ENCODE measurements at places on chromosomes 5 and 9.

- no peak for DNase-seq
These were observed 127.3 kb upstream of the BOD1 start for GRCh38 chr5:173743641-173744343.

GRCh38 chr5:92222449-92222848, 839.3 kb upstream of the ARRDC3 start:
- DNase-seq: no peak

GRCh38 chr9:32404856-32405255, 20.4 kb downstream of the ACO1 start:
- DNase-seq: no peak

DNA sequence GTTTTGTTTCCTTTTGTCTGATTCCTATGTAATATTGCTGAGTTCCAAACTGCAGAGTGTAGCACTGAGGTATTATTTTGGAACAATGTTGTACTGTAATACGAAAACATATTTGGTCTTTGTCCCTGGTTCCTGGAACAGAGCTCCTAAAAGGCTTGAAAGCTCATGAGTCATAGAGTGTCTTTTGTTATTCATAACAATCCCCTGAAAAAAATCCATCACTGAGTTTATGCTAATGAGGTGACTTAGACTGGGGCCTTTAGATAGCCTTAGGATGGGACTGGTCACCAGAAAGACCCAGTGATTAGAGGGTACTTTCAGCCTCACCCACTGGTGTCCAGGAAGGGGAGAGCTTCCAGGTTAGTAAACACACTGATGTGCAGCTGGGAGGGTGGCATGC, 132.7 kb upstream of the POU5F2 start:
- DNase-seq: no peak

GRCh38 chr5:2172471-2172870, 289.7 kb upstream of the IRX4 start:
- no peak for DNase-seq

- DNase-seq: no peak
These were observed 123.8 kb downstream of the TMEM174 start for GRCh38 chr5:73296772-73297171.

GRCh38 chr9:133396952-133397351, 20.8 kb downstream of the STKLD1 start:
- no peak for DNase-seq

- no peak for DNase-seq
These were observed 12.7 kb downstream of the CSF2 start for GRCh38 chr5:132086277-132086794.

- DNase-seq: no peak
These were observed 37.0 kb upstream of the IRX4 start for GRCh38 chr5:1919750-1920149.

DNA sequence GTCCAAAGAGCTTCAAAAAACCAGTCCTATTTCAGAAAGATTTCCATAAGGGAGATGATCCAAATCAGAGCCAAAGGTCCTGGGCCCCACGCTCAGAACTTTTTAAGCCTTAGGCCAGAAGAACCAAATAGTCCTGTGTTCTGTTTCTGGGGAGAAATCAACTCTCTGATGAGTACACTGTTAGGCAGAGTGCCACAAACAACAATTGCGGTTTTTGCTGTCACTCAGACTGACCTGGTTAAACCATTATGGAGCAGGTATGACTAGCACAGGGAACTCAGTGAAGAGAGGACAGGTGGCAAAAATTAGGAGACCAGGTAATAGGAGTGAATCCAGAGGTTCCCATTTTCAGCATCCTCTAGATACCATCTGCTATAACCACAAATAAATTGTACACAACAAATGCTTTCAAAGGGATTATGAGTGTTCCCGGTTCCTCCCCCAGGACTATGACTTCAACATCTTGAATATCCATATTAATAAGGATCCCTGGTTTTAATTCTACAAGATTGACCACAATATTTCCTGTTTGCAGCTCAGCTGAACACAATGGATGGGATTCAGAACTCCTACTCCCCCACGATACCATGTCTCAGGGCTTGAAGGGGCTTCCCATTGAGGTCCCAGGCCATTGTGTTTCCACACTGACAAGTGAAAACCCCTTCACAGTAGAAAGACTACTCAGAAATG, 52.1 kb upstream of the FREM1 start:
- no peak for DNase-seq

DNA sequence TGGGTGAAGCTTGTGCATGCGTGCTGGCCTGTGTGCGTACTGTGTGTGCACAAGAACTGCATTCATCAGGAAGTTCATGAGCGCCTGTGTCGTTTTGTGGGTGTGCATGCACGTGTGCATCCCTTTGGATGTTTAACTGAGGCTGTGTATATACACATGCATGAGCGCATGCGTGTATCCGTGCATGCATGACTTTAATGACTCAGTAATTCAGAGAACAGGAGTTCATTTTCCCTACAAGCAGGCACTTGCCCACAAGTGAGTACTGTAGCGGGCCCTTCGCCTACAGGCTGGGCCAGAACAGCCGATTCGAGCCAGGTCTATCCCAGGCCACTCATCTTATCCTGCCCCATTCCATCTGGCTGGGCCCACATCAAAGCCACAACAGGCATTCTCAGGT, 29.8 kb downstream of the CORO2A start:
- DNase-seq: no peak

DNA sequence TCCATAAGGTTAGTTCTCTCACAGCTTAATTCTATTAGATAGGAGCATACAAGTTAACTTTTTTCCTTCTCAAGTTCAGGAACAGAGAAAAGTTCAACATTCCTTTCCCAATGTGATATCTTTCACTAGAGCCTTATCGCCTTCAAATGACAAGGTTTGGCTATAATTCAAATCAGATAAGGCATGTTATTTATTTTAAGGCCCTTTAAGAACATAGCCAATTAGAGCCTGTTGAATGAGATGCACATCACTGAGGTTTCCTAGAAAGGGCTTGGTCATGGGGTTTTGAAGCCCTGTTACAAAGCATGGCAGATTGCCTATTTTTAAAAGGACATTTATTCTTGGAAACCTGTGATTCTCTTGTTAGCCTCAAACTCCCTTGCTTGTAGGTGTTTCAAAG, 123.4 kb downstream of the BASP1 start:
- DNase-seq: no peak

DNA sequence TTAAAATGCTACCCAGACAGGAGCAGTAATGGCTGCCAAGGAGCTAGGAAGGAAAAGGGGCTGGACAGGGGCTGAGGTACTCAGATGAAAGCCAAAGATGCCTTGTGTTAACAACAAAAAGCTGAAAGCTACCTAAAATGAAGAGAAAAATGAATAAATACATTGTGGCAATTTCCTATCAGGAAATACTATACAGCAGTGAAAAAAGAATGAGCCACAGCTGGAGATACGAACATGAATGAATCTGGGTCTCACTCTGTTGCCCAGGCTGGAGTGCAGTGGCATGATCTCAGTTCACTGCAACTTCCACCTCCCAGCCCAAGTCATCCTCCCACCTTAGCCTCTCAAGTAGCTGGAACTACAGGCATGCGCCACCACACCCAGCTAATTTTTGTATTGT, 6.3 kb downstream of the TNIP1 start:
- no peak for DNase-seq

DNA sequence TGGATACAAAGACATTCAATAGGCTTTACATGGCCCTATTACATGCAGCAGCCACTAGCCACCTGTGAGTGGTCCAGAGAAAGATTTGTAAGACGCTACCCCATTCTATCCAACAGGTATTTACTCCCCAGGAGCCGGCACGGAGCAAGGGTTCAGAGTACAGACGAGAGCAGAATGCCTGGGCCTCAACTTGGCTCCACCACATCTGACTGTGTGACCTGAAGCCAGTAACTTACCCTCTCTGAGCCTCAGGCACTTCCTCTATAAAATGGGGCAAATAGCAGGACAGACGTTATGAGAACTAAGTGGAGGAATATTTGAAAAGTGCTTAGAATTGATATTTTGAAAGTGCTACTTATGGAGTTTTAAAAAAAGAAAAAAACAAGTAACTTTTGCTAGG, 100.0 kb downstream of the TLE1 start:
- no peak for DNase-seq

DNA sequence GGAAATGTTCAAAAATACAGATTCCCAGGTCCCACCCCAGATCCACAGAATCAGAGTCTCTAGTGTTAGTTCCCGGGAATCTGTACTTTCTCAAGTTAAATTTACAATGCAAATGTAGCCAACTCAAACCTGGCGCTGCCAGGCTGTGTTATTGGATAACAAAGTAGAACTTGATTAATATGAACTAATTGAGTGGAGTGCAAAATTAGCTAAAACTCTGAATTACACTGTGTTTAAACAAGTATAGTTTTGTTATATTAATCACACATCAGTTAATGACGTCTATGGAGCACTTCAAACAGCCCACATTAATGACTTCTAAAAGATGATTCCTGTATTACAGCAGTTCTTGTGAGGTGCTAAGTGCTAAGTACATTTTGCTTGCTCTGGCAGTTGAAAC, 32.4 kb upstream of the CYFIP2 start:
- DNase-seq: peak; percentile 80

DNA sequence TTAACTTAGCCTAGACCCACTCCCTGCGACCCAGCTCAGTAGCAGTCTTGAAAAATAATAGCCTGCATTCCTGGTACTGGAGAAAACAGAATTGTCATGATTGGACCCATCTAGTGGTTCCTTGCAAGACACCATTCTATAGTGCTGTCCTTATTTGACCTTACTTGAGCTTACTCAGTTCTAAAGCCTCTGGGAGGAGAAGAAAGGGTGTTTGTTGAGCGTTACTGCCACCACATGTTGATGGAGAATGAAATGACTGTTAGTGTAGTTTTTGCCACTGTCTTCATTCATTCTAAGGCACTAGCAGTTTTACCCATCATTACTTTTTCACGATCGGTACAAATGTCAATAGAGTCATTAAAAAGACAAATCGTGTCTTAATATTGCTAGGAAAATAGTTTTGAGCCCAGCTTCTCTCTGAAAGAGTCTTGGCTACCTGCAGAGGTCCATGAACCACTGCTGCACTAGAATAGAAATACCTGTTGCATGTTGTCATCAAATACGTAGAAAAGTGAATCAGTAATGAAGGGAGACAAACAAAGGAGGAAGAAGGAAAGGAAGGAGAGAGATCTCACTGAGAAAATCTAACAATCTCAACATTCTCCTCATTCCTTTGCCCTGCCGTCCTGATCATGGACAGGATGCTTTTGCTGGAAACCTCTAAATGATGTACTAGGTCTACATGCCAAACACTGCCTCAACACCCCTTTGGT, 96.0 kb downstream of the LIX1 start:
- no peak for DNase-seq

- DNase-seq: no peak
These were observed 91.9 kb upstream of the PPP1R2B start for GRCh38 chr5:156758011-156758791.

DNA sequence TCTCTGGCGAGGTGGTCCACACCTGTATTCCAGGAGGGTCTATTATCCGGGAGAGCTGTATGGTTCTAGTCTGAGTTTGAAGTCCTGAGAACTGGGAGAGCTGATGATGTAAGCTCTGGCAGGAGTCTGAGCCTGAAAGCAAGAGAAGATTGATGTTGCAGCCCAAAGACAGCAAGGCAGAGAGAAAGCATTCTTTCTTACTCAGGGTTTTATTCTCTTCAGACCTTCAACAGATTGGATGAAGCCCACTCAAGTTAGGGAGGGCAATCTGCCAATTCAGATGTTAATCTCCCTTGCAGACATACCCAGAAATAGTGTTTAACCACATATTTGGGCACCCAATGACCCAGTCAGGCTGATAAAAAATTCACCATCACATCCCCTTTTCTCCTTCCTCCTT, 159.1 kb downstream of the CCDC171 start:
- DNase-seq: no peak

- DNase-seq: no peak
These were observed at the start of gene SLCO6A1 for GRCh38 chr5:102498271-102499034. TSS of gene SLCO6A1 (minus strand) at chr5:102499001. CDS start at chr5:102498844, 157 bp downstream.

- no peak for DNase-seq
These were observed 51.7 kb upstream of the NR5A1 start for GRCh38 chr9:124558777-124559470.

- DNase-seq: no peak
These were observed 157.2 kb downstream of the CDH10 start for GRCh38 chr5:24487368-24488229.

DNA sequence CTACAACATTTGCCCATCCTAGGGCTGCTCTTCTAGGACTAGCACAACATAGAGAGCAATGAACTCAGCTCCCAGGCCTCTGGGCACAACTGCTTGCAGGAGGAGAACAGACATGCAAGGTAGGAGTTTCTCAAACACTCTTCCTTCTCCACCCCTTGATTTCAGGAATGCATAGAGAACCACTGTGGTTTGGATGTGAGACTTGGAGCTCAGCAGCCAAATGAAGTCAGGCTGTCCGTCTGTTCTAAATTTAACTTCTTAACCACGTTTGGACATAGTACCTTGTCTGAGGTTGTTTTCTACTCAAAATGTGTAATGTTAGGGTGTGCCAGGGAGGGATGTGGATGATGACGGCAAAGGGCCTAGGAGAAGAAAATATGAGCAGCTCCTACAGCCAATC, 515.1 kb upstream of the TNC start:
- DNase-seq: no peak

DNA sequence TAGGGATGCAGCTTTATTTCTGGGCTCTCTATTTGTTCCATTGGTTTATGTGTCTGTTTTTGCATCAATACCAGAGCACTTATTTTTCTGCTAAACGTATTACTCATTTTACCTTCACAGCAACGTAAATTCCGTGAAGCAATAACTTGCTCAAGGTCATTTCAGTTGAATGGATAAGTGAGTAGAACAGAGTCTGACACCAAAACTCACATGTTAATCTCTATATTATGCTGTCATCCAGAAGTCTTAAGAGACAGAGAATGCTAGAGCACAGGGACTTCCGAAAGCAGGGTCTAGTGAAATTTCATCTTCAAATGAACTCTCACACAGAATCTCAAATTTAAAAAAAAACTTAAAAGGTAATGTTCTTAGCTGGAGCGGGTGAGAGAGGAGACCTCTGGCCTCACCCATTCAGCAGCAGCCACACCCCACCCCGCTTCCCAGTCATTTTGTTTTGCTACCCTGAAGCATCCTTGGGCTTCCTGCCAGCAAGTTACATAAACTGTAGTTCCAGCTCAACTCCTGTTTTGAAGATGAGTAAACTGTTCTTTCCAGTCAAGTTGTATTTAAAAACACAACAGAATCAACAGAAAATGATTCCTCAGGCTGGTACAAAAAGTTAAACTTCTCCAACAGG, 69.3 kb downstream of the TRIM36 start:
- DNase-seq: no peak

GRCh38 chr5:58582019-58582802, 664 bp upstream of the RAB3C start:
- no peak for DNase-seq

GRCh38 chr5:34996261-34996660, 51.5 kb downstream of the AGXT2 start:
- DNase-seq: no peak

- DNase-seq: no peak
These were observed 36.6 kb downstream of the CTNNA1 start for GRCh38 chr5:138789771-138790242.

DNA sequence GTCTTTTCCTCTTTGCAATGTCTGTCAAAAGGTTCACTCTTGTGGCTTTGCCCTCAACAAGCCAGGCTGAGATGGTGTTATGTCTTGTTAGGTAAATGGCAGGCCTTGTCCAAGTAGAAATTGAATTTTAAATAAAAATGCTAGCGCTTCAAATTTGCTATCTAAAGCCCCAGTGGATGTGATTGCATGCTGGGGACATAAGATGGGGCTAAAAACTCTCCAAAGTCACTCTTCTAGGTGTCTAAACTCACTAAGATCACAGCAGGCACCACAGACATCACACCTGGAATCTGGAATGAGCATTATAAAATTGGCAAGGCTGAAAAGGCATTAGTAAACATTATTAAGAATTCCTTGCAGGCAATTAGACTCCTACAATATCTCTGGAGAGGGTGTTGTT, 262.7 kb upstream of the CLINT1 start:
- no peak for DNase-seq

GRCh38 chr5:98791898-98792580, 18.6 kb downstream of the RGMB start:
- no peak for DNase-seq
